ENCODE measurements at places on chromosomes 2 and 18.

DNA sequence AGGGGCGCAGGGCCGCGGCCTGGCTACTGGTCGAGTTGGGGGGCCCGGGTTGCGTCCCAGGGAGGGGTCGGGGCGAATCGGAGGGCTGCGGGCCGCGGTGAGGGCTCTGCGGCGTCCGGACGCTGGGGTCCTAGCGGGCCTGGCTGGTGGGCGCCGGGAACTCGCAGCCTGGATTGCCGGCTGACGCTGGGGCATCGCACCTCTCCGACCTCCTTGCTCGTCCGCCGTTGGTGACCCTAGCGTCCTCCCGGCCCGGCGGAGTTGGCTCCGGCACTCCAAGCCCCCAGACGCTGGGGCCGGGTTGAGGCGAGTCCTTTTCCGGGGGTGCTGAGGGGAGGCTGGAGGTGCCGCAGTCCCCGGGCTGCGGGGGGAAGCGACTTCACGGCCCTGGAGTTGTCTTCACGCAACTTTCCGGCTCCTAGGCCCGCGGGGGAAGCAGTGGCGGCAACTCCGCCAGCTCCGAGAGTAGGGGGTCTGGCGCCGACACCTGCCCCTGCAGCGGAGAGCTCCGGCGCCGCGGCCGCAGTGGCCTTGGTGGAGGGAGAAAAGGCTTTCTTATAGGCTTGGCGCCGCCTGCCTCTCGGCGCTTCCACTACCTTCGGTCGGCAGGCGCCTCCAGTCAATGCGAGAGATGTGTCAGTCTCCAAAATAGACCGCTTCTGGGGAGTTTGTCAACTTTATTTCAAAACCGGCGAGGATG lies 70.3 kb downstream of the HAUS1 start:
- no peak for DNase-seq

DNA sequence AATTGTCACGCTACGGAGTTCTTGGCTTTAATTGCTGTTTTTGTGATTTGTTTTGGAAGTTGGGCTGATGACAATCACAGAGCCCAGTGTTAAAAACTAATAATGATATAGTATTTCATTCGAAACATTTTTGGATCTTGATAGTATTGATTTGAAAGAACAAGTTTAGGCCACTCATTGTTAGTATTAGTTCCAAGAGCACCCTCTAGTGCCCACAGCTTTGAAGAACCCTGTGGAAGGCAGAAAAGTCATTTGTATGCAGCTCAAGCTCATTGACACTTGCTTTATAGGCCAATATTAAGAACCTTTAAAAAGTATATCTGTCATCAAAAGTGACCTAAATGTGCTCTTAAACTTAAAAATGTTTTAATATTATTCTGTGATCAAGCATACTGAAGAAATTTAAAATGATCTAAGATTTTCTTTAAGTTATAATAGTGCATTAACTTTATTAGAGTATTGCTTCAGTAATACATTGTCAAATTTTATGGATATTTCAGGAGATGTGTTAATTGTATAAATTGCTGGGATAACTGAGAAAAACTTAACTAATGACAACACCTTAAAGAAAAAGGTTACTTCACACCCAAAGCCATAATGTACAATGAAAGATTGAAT lies 191.0 kb downstream of the GRB14 start:
- peak; percentile 41 for DNase-seq

DNA sequence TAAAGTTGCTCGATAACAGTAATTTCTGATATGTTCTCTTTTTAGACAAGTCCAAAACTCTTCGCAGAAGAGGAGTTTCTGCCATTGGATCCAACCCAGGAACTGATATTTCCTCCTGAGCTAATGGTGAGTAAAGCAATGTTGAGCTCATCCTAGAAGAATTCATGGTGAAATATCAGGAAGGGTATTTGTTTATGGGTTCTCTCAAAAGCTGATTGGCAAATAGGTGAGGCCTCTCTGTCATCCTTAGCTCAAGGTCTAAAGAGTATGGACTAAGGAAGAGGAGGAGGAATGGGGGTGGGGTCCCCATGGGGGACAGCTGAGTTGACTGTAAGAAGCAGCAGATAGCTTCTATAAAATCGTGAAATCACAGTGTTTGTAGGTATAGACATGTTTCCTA lies 18.2 kb downstream of the AOX1 start:
- peak; percentile 70 for DNase-seq

DNA sequence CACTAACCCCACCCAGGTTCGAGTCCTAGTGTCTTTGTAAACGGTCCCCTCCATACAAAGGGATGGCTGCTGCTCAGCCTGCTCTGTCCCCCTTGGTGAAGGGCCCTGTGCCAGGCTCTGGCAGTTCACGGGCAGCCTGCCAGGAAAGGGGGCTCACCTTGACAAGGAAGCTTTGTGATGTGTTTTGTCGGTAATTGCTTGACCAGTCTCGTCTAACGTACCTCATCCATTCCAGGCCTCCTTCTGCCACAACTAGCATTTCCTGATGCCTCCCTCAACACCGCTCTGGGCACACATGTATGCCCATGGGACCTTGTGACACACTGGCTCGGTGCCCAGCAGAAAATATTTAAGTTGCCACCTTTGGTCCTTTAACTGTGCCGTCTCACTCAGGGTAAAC lies 171.9 kb downstream of the KLHL29 start:
- no peak for DNase-seq

DNA sequence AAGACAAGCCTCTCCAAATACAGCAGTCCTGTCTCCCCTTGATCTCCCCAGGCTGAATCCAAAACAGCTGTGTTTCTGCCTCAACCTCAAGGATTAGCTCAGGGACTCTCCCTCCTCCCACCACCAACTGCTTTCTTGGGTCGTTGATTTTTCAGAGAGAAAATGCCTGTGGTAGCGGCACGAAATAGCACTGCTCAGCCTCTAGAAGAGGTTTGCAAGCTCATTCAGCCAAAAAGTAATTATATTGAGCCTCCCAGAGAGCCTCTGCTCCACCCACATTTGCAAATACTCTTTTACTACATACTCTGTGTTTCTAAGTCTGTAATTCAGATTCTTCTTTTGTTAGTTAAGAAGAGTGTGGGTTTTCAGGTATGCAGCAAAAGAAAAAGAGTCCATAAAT lies 396.4 kb upstream of the TNP1 start:
- no peak for DNase-seq

DNA sequence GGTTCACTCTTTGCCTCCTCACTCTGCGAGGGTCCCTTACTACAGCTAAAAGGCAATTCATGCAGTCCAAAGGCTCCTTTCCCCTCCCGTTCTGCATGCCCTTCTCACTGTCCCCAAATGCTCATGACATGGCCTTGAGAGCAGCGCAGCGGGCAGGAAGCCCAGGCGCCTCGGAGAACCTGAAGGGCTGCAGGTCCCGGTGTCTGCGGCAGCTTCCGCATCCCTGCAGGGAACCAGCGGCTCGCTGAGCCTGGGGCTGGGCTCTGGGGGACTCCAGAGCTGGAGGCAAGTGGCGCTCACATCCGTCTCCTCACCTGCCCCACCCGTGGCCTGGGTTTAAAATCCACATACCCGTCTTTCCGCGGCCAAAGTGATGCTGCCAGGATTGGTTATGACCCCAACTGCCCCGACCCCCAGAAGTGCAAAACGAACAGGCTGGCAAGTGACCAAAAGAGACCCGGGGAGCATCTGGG lies 462 bp upstream of the CIDEA start:
- no peak for DNase-seq

DNA sequence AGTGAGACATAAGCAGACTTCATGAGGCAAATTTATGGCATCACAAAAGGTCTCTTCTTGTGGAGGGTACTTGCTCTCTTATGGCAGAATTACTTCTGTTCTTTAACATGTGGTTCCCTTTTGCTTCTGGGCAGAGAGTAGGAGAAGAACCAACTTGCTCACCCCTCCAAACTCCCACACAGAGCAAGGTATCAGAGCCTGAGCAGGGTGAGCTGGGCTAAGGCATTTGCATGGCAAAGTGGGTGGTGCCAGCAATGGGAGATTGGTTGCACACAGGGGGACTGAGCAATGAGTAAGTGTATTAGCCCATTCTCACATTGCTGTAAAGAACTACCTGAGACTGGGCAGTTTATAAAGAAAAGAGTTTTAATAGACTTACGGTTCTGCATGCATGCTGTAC lies 64.2 kb upstream of the ITGB6 start:
- DNase-seq, result no peak

GRCh38 chr2:208210688-208211451 lies 21.0 kb upstream of the C2orf80 start:
- no peak for DNase-seq

DNA sequence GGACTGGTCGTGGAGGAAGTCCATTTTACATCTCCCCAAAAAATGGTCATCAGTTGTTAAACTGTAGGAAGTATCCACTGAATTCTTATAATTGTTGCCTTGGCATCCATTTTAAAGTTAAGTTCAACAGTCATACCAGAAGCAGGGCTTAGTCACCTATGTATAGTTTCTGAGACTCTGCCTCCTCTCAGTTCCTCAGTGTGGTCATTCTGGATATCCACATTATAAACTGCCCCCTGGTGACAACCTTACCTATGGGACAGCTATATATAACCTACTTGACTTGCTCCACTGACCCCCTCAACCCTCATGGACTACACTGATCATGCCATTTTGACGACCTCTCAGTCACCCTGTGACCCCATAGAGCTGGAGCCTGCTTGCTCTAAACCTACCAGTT lies 617.0 kb downstream of the LRP1B start:
- no peak for DNase-seq

- DNase-seq, result no peak
Measured at GRCh38 chr18:68665628-68666027, 49.3 kb downstream of the TMX3 start.

GRCh38 chr18:59985289-59985688 lies 85.5 kb downstream of the PMAIP1 start:
- DNase-seq, result no peak

- no peak for DNase-seq
Measured at GRCh38 chr2:107553539-107553938, 273.2 kb upstream of the RGPD4 start.

GRCh38 chr18:63604791-63605567 lies 17.8 kb downstream of the SERPINB13 start:
- DNase-seq, result no peak

DNA sequence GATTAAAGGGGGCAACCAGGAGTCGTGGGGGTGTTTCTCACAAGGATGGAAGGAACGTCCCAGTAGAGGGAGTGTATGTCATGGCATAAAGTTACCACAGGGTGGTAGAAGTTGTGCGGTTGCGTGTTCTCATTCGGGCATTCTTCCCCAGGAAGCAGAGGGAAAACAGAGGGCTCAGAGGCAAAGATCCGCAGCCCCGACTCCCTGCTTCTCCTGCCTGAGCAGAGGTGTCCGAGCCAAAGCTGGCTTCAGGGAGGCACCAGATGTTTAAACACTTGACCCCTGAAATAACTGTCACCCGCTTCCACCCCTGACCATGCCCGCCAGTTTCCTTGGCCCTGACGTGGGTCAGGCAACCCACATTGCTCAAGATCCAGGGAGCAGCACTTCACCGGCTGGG lies 83.7 kb downstream of the EN1 start:
- no peak for DNase-seq

DNA sequence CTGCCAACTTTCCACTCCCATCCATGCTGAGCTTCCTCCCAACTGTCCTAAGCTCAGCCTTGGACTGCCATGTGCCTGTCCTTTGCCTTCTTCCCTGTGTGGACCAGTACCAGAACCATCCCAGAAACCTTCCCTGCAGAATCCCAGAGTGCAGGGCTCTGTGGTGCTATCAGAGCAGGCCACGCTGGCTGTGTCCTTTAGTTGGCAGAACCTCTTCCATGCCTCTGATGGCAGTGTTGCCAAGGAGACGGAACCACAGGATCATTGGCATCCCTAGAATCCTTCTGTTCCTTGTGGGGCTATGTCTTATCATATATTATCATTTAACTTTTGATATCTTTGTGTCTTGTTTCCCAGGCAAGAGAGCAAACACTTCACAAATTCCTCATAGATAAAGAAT lies 73.0 kb upstream of the NOSTRIN start:
- DNase-seq, result no peak

- DNase-seq, result no peak
Measured at GRCh38 chr18:78936251-78937005, 43.2 kb upstream of the SALL3 start.

DNA sequence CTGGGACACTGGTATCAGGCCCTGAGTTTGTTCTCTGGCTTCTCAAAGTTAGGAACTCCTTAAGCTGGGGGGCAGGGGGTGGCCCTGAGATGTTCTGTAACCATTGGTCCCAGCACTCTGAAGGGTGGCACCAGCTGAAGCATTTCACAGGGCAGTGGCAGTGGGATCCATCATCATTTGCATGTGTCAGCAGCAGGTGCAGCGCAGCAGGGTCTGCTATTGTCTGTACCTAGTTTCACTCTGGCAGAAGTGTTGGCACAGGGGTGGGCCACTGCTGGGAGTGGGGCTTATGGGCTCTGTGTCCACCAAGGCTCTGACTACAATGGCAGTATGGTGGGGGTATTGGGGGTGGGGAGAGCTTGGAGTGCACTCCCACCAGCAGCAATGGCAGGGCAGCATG lies 460.4 kb upstream of the ZNF804A start:
- no peak for DNase-seq

- DNase-seq, result peak; percentile 26
Measured at GRCh38 chr2:235666213-235666781, 172.5 kb downstream of the AGAP1 start.

DNA sequence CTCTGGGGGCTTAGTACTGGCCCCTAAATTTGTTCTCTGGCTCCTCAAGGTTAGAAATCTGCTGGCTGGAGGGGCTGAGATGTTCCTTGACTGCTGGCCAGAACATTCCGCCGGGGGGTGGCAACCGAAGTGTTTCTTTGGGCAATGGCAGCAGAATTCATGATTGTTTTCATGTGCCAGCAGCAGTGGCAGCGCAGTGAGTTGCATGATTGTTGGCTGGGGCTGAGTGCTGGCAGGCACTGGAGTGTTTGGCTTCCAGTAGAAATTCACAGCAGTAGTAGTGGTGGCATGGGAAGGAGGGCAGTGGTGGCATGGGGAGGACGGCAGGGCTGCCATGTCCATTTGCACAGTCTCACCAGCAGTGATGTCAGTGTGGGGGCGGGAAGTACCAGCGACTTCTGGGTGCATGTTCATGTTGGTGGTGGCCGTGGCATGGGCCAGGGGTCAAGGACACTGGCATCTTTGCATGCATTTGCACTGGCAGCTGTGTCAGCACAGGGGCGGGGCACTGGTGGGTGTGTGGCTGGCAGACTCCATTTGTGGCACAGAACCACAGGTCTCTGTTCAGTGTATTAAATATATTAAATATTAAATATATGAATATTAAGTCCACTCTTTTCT lies 130.6 kb upstream of the CDH7 start:
- DNase-seq, result no peak

DNA sequence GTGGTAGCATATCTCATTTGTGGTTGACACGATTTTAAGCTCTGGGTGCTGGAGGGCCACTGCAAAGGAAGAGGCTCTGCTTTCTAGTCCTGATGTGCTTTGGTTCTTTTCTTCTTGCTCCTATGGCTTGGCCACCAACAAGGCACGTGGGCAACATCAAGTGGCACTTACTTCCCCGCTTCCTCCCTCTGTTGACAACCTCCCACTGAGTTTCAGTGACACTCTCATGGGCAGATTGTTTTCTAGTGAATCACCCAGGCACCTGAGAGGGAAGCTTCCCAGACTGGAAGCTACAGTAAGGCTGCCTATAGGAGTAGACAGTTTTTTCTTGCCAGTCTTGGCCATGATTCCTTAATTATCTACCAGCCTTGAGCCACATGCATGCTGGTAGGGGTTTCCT lies 89.0 kb downstream of the NBAS start:
- DNase-seq, result peak; percentile 18

Data from RCC 7860 (cell line).